Activated CD4-positive, alpha-beta T cell treated with anti-CD3 and anti-CD28 coated beads for 4 hours (primary cell): ENCODE measurements at places on chromosomes 4 and X.

- no peak for DNase-seq
These were observed 25.1 kb upstream of the PRKX start for GRCh38 chrX:3738509-3738908.

DNA sequence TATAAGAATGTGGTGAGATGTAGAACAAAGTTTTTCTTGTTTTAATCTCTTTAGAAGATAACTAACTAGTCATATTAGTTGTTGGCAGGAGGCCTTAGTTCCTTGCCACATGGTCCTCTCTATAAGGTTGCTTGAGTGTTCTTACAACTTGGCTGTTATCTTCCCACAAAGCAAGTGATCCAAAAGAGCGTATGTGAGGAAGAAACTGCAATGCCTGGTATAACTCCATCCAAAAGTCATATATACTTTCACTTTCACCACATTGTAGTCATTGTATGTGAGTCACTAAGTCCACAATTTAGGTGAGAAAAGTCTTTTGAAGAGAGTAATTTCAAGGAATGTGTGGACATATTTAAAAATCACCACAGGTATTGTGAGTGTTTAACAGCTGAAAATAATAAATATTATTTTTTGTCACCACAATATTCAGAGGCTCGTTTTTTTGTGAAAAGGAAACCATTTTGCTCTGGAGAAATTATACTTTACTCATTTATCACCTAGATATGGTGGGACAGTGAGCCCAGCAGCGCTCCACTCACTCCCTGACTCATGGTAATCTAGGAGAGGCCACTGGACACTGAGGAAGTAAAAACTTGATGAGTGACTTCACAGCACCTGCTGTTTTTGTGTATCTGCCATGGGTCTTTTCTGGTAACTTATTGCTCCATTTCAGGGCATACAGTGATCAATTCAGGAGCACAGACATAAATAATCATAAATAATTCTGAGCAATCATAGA, 369.4 kb upstream of the NDST3 start:
- no peak for DNase-seq

DNA sequence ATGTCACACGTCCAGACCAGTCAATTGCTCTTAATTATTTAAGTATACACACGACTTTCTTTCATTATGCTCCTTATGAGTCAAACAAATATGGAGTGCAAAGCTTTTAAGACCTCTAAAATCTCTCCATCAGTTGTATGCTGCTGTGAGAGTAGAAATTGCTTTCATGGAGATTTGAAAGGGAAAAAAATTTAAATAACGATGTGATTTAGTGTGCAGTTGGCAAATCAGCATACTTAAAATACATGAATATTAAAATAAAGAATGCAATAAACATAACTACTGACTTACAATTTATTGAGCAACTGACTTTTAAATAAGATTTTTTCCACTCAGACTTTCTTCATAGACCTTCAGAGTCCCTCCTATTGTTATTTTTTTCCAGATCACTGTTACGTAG, 9.0 kb downstream of the TENM3 start:
- DNase-seq, result no peak

- no peak for DNase-seq
These were observed 20.0 kb downstream of the RHOH start for GRCh38 chr4:40216622-40217366.

- no peak for DNase-seq
These were observed 120.0 kb downstream of the SCLT1 start for GRCh38 chr4:128973384-128973783.
